HTR-8/SVneo (cell line): ENCODE measurements at places on chromosomes 7 and 10.

GRCh38 chr10:100727808-100728207 lies 17.6 kb upstream of the PAX2 start:
- DNase-seq, result no peak

DNA sequence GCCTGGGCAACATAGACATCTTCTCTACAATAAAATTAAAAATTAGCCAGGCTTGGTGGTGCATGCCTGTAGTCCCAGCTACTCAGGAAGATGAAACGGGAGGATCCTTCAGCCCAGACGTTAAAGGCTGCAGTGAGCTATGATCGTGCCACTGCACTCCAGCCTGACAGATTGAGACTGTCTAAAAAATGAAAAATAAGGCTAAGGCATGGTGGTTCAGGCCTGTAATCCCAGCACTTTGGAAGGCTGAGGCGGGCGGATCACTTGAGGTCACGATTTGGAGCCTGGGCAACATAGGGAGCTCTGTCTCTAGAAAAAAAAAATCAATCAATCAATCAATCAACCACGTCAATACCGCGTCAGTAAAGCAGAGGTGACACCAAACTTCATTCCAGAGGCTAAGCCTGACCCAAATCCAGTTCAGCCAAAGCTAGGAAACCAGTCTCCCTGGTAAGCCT lies 31.1 kb downstream of the MRPS24 start:
- no peak for DNase-seq

DNA sequence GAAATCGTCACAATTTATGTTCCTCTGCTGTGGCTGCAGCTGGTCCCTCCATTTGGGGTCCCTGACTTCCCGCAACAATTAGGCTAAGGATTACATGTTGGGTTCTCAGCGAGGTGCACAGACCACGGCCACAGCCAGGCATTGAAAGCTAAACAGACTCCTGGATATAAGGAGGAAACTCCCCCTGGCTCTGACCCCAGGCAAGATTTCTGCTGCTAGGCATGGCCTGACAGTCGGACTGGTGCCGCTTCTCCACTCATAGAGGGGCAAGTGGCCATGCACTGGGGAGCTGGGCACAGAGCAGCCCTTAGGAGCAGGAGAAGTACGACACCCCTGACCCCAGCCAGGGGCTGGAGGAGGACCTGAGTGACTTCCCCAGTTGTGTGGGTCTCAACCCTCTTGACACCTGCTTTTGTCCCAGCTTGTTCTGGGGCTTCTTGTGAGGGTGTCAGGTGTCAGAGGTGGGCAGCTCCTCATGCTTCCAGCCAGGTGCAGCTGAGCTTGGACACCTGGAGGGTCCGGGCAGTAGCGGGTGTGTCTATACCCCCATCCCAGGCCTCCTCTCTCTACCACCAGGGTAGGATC lies 38.3 kb downstream of the TSPAN15 start:
- DNase-seq, result no peak

DNA sequence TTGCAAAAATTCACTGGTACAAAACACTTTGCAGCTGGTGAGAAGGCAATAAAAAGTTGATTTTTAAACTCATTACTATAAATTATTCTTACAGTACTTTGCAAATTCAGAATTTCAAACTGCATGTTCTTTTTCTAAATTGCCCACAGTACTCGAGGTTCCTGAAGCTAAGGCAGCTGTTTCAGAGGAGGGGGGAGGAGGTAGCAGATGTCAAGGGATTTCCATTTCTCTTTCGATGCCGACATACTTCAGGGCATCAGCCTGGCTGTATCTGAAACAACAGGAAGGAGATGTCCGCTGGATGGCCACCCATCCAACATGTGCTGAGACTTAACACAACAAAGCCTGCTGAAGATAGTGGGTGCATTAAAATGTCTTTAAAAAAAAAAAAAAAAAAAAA lies 76.7 kb downstream of the EZH2 start:
- DNase-seq, result no peak

- no peak for DNase-seq
Observed at GRCh38 chr10:24228642-24229041, 19.7 kb downstream of the KIAA1217 start.

GRCh38 chr7:105987046-105987445 lies 24.0 kb downstream of the CDHR3 start:
- DNase-seq, result no peak

DNA sequence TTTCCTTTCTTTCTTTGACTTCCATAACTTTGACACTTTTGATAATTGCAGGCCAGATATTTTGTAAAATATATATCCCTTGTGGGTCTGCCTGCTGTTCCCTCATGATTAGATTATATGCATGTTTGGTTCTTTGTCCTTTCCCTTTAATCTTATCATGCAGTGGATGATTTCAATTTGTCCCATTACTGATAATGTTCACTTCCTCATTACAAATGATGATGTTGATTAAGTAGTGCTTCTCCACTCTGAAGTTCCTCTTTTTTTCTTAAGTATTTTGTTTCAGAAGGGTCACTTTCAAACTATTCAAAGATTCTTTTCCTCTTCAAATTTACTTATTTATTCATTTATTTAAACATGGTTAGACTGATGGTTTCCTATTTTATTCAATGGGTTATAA lies 898.1 kb downstream of the XPNPEP1 start:
- no peak for DNase-seq

DNA sequence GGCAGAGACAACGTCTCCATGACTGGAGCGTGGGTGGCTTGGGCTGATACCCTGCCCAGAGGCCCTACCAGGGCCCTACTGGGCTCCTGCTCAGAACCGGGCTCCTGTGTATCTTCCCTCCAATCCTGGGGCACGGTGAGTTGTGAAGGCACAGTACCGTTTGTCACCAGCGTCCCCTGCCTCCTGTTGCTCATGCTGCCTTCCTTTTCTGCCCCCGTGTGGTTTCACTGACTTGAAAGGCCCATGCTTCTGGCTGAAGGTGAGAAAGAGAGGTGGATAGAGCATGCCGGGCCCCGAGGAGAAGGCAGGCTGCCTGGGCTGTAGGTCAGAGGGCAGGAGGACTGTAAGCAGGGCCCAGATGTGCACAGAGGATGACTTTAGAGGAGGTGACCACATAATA lies 9.1 kb upstream of the DMBT1 start:
- DNase-seq, result no peak

- DNase-seq, result no peak
Observed at GRCh38 chr10:119360181-119360921, 153.0 kb downstream of the GRK5 start.

DNA sequence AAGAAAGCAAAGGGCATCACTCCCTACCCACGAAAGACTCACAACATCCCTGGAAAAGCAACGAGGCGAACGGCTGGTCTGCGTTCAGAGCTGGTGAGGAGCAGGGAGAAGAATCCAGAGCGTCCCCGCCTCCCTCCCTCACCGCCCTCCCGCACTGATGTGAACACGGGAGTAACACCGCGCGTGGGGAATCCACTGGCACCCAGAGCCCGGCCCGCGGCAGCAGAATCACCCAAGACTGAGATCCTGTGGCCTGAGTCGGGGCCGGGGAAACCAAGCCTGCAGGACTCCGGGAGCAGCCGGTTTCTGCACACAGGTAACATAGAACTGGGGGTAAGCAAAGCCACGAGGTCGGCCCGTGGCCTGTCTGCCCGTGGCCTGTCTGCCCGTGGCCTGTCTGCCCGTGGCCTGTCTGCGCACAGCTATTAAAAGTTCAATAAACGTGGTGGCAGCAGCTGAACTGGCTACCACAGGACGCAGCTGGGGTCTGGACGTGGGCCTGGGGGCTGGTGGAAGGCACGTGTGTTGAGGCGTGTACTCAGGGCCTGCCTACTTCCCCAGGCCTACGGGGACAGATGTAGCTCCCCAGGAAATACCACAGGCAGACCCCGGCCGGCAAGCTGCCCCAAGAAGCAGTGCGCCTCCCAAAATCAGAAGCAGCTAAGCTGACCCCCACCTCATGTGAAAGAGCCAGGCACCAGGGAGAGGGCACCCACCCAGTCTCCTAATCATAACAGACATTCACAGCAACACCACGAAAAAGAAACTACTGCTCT lies 23.0 kb downstream of the DIP2C start:
- no peak for DNase-seq

- no peak for DNase-seq
Observed at GRCh38 chr7:35849158-35849831, 48.4 kb downstream of the SEPTIN7 start.

DNA sequence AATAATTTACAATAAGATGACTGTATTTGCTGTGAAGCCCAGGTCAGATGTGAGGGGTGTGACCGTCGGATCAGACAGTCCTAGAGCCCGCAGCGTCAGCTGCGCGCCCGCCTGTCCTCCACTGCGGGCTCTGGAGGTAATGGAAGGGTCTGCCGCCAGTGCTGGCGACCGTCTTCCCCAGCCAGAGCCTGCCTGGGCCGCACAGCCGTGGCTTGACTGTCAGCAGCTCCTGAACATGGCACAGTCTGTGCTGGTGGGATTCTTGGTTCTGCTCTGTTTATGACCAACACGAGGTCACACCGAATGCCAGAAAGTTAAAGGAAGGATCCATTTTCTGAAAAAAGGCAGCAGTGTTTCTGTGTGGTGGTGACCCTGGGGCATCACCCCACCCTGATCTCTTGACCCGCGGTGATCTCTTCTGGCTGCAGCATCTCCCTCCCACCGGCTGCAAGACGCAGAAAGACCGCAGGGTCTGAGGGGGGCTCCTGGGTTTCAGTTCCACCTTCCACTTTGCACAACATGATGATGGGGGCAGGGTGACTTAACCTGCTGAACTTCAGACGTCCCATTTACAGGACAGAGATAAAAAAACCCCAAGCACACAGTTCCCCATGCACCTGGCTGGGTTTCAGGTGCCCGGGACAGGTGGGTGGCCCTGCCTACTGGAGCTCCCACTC lies 103.7 kb downstream of the DNAJB6 start:
- DNase-seq, result no peak
